Bronchial smooth muscle cell (primary cell): ENCODE measurements at places on chromosomes 5 and 9. TPM values are rescaled to one million over a fixed set of nuclear protein-coding genes. Genes with fewer than 3 reads are reported as not detected.

SEMA5A gene
- total RNA-seq: 6.1 and 9.9 TPM in 2 replicates

LCN1 gene
- not detected in 2 replicates for total RNA-seq

SUSD1 gene
- total RNA-seq: 12.2 and 18.4 TPM in 2 replicates

ORM2 gene
- total RNA-seq: not detected in 2 replicates

PCDHGC5 gene
- 3.5 and 4.4 TPM in 2 replicates for total RNA-seq

PCDHGA10 gene
- total RNA-seq: 2.3 and 7.1 TPM in 2 replicates

GZMA gene
- not detected in 2 replicates for total RNA-seq

SLC6A3 gene
- total RNA-seq: under 0.01 TPM in 1 of 2 replicates, not detected in the other

PTGES gene
- total RNA-seq: 48.9 and 74.7 TPM in 2 replicates

CYLC2 gene
- not detected in 2 replicates for total RNA-seq

GLRA1 gene
- total RNA-seq: not detected in 2 replicates

LRRC19 gene
- total RNA-seq: not detected in 2 replicates

CDHR2 gene
- 0.09 and 0.32 TPM in 2 replicates for total RNA-seq

PIP5K1B gene
- total RNA-seq: not detected in 2 replicates

SOHLH1 gene
- total RNA-seq: not detected in 2 replicates

RGS7BP gene
- total RNA-seq: not detected in 2 replicates

PCDHGA2 gene
- 2.3 and 4.9 TPM in 2 replicates for total RNA-seq

OLFM1 gene
- 1.1 and 4.5 TPM in 2 replicates for total RNA-seq

OR1N1 gene
- not detected in 2 replicates for total RNA-seq

CEP120 gene
- 7.9 and 12.0 TPM in 2 replicates for total RNA-seq
